ENCODE measurements at places on chromosomes 2 and 18.
A peak's percentile ranks its signal among the peaks of the same experiment; 100 is the strongest.

GRCh38 chr2:233168445-233168844 lies 83.0 kb upstream of the ATG16L1 start:
- DNase-seq = no peak

DNA sequence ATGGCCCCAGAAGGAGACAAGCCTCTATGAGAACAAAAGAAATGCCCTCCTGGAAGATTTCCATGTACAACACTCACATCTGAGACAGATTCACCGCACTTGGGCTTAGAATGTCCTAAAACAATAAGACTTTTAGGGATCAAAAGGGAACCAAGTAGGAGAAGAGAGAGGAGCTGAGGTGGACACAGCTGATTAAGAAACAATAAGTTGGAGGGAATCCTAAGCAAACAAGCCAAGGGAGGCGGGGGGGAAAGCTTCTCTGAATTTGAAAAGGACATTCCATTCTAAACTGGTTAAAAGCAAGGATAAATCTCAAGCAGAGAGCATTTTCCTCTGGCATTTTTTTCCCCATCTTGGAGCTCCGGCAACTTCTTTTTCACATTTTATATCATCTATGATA lies 9.9 kb downstream of the ACVR1 start:
- DNase-seq = no peak

DNA sequence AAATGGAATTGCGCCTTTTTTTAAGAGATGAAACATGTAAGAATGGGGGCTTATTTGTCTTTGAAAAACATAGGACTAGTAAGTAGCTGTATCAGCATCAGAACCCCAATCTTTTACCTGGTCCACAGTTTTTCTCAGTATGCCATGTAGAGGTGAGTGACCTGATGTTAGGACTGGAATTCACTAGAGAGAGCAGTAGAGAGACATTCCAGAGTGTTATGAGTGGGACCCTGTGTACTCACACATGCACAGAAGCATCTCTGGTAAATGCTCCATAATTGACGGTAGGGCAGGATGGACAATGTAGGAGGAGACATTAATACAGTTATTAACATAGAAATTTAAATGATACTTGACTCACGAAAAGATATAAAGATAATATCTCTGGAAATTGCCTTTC lies 1.4 kb upstream of the GALNT13 start:
- no peak for DNase-seq

GRCh38 chr2:238987352-238987981 lies 139.6 kb downstream of the TWIST2 start:
- no peak for DNase-seq

DNA sequence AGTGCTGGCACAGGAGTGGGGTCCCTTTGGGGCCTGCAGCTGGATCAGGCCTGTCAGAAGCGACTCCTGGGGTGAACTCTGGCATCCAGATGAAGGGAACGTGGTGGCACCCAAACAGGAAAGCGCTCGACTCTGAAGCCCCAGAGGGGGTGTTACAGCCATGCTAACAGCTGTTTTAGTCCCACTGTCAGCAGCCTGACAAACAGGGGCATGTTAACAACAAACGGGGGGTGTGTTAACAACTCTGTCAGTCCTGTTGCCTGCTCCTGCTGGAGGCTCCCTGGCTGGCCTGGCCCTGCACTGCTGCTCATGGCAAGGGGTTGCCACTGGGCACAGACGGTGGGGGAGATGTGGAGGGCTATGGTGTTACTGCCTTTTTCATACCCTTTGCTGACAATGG lies 2.6 kb upstream of the RNU2-63P start:
- no peak for DNase-seq

- no peak for DNase-seq
These were observed 385.4 kb upstream of the TMEFF2 start for GRCh38 chr2:192579965-192580700.

GRCh38 chr2:52264911-52265310 lies 1233.0 kb upstream of the NRXN1 start:
- no peak for DNase-seq

DNA sequence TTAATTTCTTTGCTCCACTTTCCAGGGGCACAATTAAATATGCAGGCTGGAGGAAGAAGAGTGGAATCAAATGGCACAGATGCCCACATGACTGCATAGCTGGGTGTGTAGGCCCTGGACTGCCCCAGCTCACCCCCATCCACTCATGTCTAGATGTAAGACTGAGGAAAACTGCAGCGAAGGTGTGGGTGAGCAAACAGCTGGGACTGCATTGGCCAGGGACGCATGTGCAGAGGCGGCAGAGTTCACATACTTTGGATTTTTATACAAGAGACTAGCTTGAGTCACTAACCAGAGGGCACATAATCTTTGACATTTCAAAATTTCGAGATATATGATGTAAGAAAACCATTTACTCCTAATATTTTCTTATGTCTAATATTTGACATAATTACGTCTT lies 60.1 kb downstream of the SPIRE1 start:
- no peak for DNase-seq

DNA sequence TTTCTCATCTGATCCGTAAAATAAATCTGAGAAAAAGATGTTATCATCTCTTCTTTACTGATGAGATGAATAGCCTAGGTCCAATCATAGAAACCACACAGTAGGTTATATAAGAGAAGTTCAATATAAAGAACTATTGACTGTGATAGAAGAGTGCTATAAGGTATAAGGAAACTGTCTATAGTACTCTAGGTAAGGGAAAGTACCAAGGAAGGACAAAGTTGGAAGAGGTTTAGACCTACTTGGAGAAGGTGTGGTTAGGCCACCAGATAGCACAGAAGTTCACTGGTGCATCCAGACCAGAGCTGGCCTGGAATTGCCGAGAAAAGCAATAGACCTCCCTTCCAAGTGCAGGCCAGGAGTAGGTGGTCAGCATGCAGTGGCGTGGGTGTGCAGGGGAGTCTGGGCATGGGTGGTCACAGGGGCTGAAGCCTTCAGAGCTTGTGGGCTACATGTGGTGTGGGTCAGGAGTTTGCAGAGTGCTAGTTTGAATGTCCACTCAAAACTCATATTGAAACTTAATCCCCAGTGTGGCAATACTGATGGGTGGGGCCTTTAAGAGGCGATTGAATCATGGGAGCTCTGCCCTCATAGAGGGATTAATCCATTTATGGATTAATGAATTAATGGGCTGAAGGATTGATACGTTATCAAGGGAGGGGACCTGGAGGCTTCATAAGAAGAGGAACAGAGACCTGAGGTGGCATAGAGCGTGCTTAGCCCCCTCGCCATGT lies 86.3 kb downstream of the ALPK2 start:
- no peak for DNase-seq

GRCh38 chr2:45007961-45008295 lies 1.3 kb downstream of the SIX2 start:
- DNase-seq = no peak

DNA sequence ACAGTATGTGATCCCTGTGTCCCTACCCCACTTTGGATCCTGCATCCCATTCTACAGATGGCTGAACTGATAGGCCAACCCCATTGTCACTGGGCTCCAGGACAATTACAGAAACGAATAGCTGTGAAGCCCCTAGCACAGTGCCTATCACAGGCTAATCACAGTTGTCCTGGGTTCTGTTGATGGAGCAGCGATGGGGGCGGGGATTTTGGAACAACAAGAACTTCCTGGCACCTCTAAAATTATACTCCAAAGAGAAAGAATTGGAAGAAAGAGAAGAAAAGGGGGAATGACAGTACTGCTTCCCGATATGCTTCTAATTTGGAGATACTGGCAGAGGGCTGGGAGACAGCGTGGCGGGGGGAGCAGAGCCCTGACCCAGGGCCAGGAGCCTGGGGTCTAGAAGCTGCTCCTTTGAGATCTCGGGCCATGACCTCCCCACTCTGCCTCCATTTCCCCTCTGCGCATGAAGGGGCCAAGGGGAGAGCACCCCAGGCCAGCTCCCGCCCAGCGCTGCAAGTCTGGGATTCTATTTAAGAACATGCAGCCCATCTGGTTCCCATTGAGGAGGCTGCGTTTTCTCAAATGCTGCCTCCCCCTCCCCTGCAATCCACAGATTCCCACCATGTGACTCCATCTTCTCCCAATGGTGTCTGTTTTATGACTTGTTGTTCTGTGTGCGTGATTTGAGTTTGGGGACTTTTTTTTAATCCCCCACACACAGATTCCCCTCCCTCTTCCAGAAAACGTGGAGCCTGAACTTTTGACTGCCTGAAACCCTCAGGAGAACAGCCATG lies 202.7 kb downstream of the CYP26B1 start:
- no peak for DNase-seq

DNA sequence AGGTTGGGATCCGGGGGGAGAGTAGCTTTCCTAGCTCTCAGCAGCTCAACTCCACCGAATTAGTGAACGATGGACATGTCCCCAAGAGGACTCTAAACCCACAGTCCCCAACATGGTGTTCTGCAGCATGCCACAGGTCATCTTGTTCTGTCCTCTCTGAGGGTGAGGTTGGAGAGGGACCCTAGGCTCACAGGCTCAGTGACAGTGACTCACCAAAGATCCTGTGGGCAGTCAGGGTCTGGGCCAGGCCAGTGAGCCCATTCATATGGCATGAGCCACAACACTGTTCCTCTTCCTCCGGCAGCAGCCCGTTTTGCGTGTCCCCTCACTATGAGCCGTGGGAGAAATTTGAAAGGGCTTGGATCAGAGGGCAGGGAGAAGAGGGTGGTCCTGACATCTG lies 2.8 kb upstream of the SLC20A1 start:
- DNase-seq = no peak

DNA sequence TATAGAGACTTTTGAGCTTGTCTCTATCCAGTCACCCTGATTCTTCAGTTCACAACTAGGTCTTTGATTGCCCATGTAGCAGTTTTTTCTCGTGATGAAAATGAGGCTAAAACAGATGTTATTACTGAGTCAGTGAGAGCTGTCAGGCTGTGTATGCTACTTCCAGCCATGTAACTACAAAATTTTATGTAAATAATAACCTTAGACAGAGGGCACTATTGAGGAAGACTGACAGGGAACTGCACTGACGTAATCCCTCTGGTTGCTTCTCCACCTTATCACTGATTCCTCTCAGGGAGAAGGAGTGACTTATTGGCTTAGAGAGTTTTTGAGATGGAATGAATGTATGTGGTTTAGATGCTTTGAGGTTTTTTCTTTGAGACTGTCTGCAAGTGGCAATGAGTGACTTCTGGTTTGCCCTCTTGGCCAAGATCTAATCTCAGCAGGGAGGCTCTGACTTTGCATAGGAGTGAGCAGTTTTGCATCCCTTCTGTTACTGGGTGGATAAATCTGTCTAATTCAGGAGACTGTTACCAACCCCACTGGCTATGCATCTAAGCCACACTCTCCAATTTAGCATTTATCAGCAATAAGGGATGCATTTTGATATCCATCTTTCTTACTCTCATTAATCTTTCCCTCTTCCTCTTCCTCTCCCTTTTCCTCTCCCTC lies 555.2 kb upstream of the FANCL start:
- no peak for DNase-seq

DNA sequence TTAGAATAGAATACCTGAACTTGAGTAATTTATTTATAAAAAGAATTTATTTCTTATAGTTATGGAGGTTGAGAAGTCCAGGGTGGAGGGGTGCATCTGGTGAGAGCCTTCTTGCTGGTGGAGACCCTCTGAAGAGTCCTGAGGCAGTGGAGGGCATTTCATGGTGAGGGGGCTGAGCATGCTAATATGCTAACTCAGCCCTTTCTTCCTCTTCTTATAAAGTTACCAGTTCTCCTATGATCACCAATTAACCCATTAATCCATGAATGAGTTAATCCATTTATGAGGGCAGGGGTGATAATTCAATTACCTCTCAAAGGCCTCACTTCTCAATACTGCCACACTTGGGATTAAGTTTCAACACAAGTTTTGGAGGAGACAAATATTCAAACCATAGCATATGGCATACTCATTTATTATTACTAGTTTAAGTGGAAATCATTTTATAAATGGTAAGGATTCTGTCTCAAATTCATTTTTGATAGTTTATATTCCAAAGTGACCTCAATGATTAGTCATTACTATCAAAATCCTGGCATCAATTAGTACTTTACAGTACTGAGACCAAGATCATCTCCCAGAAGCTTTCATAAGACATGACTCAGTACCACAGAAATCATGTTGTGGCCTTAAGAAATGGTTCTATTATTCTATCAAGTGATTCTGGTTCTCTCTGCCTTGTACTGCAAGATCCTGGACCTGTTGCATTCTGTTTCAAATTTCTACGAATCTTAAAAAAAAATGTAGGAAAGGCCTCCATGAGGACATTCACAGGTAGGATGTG lies 5.5 kb downstream of the ZNF396 start:
- DNase-seq = no peak

- no peak for DNase-seq
These were observed 123.1 kb upstream of the NDUFV2 start for GRCh38 chr18:8979258-8979988.

DNA sequence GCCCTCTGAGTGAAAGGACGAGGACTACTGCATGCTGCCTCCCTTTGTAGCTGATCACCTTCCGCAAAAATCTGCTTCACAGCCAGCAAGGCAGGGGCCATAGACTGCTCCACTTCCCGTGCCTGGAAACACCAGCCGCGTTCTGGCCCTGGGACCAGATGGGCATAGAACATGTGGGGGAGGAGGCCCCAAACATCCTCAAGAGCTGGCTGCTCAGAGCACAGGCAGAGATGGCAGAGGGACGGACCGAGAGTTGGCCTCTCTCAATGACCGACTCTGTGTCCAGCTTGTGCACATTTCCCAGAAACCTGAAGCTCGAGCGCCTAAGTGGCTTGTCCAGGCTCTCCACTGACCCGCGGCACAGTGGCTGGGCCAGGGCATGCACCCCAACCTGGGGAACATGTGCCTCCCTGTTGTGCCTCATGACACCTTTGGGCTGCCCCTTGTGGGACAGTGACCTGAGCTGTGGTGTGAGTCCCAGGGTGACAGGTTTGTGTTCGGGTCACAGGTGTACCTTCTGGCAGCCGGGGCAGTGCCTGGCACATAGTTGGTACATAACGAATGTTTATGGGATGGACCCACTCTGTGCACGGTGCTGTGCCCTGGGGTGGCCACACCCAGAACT lies 9.1 kb downstream of the KCNF1 start:
- DNase-seq = no peak

DNA sequence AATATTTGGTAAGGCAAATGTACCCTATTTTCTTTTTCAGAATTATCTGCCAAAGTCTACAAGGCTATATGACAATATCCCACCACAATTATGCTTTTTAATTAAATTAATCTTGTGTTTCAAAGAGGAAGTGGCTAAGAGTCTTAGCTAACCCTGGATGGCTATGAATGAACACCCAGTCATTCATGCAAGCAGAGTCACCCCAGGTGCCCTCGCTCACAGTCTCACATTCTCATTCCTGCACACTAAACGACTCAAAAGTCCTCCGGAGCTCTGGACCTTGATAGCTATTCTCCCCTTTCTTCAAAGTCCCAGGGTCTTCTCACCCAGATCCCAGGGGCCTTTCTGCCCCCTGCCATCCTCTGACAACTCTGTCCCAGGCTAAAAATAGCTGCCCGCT lies 42.1 kb upstream of the MRPL19 start:
- no peak for DNase-seq

GRCh38 chr2:3728104-3729054 lies 25.0 kb downstream of the DCDC2C start:
- DNase-seq = peak; percentile 47

DNA sequence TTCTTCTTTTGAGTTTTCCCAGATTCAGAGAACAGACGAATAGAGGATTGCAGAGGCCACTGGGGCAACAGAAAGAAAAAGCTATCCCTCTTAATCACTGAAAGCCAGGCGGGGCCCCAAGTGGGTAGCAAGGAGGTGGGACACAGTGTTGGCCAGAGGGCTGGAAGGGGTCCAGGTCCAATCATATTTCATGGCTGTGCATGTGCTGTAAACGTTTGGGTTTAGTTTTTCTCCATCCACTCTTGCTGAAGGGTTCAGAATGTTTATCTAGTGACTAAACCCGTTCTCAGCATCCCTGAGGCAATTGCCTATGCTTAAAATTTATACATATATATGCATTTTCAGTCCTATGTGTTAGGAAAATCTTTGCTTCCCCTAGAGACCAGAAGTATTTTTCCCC lies 99.4 kb upstream of the EPHA4 start:
- DNase-seq = no peak
